ENCODE measurements at places on chromosomes 7 and 10. TPM values are rescaled to one million over a fixed set of nuclear protein-coding genes. Genes with fewer than 3 reads are reported as not detected.

The NOBOX gene
- not detected for total RNA-seq

The PHKG1 gene
- 1.1 TPM for total RNA-seq

The CPED1 gene
- 10.5 TPM for total RNA-seq

The CPA4 gene
- total RNA-seq, result 1.3 TPM

The AGBL3 gene
- 7.0 TPM for total RNA-seq

The PLXDC2 gene
- total RNA-seq, result 7.5 TPM

The ZC3HAV1L gene
- 38.6 TPM for total RNA-seq

The ZPBP gene
- total RNA-seq, result not detected

The NUP205 gene
- total RNA-seq, result 33.8 TPM

The CDK1 gene
- 5.2 TPM for total RNA-seq

The LIPF gene
- not detected for total RNA-seq

The OR2A42 gene
- total RNA-seq, result not detected

The CDNF gene
- total RNA-seq, result 2.6 TPM

The FRMD4A gene
- 21.7 TPM for total RNA-seq

The CALML3 gene
- total RNA-seq, result not detected

The VSIR gene
- total RNA-seq, result 11.9 TPM

The ASB10 gene
- total RNA-seq, result not detected

The CHRM2 gene
- total RNA-seq, result 0.12 TPM

The SAMD9 gene
- total RNA-seq, result 9.7 TPM

The DLX5 gene
- total RNA-seq, result not detected

The ASAH2 gene
- 0.24 TPM for total RNA-seq

The MYL10 gene
- not detected for total RNA-seq

The TAS2R38 gene
- not detected for total RNA-seq

The SLC26A4 gene
- 0.05 TPM for total RNA-seq

The FKBP9 gene
- total RNA-seq, result 178 TPM

The HHEX gene
- 2.3 TPM for total RNA-seq

The MBL2 gene
- not detected for total RNA-seq

The TCERG1L gene
- total RNA-seq, result not detected

The HOXA3 gene
- total RNA-seq, result 0.10 TPM

The MYPN gene
- 0.12 TPM for total RNA-seq

The TMEM229A gene
- 7.6 TPM for total RNA-seq

The BTAF1 gene
- total RNA-seq, result 14.7 TPM

The GSTO2 gene
- 0.25 TPM for total RNA-seq

The CCL26 gene
- total RNA-seq, result not detected

The GJD4 gene
- total RNA-seq, result not detected

The CTAGE4 gene
- not detected for total RNA-seq

The CYCS gene
- 19.8 TPM for total RNA-seq

The GPR15LG gene
- total RNA-seq, result not detected

The ANKRD2 gene
- total RNA-seq, result not detected
